ENCODE measurements at places on chromosomes 2 and 18.

GRCh38 chr18:8406186-8406867 is 202.9 kb upstream of the RAB12 start:
- DNase-seq = no peak

DNA sequence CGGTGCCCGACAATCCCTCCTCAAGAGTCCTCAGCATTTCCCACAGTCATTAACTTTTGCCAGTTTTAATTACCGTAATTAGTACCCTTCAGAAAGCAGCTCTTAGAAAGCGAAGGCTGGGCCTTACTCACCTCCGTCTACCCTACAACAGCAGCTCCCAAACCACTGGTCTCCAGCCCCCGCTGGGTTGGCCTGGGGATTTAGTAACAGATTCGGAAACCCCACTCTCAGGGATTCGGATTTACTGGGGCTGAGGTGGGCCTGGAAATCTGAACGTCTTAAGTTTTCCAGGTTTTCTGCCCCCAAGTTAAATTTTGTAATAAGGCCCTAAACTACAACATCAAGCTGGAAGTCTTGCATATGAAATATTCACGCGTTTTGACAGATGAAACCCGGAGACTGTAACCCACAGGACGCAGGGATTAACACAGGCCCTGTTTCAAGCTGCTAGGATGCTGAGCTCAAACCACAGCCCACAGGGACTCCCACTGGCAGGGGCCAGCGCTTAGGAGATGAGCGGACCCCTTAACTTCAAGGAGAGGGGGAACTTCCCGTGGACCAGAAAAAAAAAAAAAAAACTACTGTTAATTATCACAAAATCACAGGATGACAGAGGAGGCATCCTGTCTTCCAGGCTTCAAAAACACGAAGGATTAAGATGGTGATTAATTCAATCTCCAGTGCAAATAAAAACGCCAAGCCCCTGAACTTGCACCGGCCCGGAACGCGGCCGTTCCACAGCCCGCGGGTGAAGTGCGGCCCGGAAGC is 985 bp downstream of the ILKAP start:
- no peak for DNase-seq

DNA sequence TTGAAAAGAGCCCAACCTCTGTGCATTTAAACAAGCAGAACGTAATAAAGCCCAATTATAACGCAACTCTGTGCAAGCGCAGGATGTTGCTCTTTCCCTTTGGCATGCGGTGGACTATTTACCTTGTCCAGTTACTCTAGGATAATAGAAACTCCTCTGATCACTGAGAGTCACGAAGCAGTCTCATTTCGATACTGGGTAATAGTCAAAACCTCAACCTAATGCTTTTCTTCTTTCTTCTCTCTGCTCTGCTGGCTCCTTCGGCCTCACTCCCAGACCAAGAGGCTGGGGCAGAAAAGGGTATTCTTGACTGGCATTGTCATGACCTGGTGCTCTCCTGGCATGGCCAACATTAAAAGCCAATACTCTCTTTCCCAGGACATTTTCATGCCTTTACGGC is 89.7 kb upstream of the GCFC2 start:
- DNase-seq = no peak

DNA sequence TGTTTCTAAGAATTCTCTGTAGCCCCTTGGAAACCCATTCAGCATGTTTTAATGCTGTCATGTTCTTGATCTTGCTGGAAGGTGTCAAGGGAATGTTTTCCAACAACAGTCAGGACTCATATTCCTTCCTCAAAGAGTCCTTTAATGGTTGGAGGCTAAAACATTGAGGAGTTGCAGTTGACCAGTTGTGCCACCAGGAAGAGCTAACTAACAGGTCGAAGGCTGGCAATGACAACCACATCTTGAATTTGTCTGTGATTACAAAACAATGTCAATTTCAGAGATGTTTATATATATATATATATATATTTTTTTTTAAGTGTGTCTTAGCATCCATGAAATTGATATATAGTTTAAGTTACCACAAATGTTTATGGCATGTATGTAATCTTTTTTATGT is 151.5 kb downstream of the INO80D start:
- no peak for DNase-seq

DNA sequence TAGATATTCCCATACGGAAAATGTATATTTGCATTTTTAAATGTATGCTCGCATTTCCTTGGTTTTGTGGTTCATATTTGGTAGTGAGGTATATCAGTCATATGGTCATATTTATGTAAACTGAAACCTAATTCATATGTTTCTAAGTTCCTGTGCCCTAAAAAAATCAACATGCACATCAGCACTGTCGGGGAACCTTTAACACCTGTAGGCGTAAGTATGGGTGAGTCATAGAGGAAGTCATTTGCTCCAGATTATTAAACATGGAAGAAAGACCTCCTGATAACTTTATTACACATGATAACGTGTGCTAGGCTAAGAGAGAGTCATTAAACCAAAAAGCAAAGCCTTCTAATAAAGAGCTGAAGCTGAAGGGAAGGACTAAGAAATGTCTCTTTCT is 437.7 kb downstream of the NRXN1 start:
- no peak for DNase-seq

GRCh38 chr2:36307441-36307840 is 48.1 kb upstream of the CRIM1 start:
- no peak for DNase-seq

DNA sequence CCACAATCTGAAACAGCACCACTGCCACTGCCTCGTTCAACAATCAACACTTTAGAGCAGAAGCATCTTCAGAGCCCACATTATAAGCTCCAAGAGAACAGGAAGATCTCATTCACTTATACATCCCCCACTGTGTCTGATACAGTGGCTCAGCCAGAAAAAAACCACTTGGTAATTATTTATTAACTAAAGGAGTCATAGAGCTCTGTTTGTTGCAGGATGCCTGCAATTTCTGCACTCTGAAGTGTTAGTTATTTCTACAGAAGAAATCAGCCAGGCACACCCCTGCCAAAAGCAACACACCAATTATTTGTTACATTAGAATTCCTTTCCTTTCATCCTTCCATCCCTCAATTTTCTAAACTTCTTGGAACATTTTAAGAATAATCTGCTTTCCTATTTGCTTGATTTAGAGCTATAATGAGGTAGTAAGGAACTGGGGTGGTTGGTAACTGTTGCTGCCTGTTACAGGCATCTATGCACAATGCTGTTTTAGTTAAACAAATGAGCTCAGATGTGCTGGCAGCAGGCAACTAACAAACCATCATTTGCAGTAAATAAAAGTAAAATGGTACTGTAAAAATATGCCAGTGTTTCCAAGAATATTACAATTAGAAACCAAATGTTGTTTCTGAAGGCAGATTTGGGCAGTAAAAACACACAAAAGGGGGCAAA is 59.9 kb downstream of the DYM start:
- no peak for DNase-seq

DNA sequence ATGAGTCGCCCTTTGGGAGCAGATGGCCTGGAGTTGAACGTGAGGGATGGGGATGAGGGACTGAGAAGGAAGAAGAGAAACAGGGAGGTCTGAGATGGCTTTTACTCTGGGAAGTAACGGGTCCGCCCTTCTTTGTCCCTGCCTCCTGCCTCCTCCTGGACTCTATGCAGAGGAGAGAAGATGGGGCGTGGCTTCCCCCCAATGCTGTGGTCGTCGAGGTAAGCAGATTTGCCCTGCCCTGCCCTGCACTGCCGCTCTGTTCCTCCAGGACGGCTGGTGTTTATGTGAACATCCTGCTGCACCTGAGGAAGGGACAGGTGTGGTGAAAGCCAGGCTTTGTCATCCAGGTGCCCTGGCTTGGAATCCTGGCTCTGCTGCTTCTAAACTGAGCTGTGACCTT is 13.5 kb upstream of the NTSR2 start:
- DNase-seq = no peak

- DNase-seq = no peak
Measured at GRCh38 chr18:78949216-78949615, 30.4 kb upstream of the SALL3 start.

GRCh38 chr18:49521216-49521835 is 34.3 kb upstream of the C18orf32 start:
- no peak for DNase-seq

- DNase-seq = no peak
Measured at GRCh38 chr2:53944542-53944941, 26.3 kb downstream of the PSME4 start.

DNA sequence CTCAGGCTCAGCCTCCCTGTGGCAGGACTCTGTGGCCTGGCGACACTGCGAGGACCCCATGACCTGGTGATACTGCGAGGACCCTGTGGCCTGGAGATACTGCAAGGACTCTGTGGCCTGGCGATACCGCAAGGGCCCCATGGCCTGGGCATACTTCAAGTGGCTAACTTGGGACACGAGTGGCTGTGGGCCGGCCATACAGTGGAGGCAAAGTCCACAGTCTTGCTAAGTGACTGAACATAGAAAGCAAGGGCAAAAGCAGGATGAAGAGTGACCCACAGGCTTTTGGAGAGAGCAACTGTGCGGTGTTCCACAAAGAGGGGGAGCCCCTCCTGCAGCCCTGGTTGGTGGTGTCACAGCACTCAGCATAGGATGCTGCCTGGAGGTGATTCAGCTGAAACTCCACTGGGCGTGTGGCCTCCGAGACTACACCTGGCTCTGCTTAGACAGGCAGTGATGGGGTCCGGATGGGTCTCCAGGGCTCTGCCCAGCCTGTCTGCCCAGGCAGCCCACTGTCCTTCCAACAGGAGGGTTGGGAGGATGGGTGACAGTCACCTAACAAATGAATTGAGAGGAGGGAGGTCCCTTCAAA is 691.0 kb upstream of the HS6ST1 start:
- no peak for DNase-seq

- DNase-seq = no peak
Measured at GRCh38 chr2:67792191-67792590, 270.6 kb downstream of the C1D start.

GRCh38 chr2:132429351-132429750 is 12.7 kb downstream of the GPR39 start:
- no peak for DNase-seq

- DNase-seq = no peak
Measured at GRCh38 chr18:79211844-79212243, 142.7 kb downstream of the ATP9B start.

DNA sequence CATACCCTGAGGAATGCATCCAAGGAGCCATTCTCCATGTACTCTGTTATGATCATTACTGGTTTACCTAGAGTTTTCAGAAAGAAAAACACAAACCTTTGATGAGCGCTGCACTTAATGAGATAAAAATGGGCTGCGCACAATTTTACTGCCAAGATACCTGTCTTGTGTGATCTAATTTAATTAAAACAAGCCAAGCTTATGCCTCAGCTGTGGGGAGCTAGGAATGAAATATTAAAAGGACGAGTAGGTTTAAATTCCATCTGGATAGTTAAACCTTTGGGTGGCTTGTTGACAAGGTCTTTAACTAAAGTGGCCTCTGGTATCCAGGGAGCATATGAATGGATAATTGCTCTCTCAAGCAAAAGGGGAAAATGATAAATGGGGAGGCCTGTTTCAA is 135.0 kb downstream of the EPHA4 start:
- no peak for DNase-seq

DNA sequence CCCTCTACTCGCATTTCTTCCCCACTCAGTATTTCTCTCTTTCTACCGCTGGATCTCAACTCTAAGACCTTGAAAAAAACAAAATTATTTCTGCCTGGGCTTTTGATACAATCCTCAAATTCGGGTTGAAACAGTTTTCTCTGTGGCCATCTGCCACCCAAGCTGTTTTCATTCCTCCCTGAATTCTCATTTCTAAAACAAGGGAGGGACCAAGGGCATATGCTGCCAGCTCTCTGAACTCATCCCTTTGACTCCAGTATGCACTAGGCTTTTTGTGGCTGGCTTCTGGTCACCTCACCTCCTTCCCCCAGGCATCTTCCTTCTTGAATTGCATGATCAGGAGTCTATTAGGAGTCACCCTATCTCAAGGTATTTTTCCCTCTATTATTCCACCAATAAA is 49.5 kb downstream of the CCDC148 start:
- no peak for DNase-seq

DNA sequence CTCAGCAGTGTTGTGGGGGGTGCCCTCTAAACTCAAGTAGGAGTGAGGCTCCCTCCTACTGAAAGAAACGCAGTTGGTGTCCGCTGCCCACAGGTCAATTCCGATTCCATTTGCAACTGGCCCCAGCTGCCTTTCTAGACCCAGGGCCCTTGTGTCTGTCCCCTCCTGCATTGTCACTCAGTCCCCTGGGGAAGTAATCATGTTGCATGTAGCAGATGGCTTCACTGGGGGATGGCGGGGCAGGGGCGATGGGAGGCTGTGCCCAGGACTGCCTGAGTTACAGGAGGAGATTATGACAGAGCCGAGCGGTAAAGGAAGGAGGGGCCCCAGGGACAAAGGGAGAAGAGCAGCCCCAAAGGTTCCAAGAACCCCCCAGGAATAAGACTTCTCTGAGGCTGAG is 62.5 kb upstream of the SH3RF3 start:
- DNase-seq = no peak

DNA sequence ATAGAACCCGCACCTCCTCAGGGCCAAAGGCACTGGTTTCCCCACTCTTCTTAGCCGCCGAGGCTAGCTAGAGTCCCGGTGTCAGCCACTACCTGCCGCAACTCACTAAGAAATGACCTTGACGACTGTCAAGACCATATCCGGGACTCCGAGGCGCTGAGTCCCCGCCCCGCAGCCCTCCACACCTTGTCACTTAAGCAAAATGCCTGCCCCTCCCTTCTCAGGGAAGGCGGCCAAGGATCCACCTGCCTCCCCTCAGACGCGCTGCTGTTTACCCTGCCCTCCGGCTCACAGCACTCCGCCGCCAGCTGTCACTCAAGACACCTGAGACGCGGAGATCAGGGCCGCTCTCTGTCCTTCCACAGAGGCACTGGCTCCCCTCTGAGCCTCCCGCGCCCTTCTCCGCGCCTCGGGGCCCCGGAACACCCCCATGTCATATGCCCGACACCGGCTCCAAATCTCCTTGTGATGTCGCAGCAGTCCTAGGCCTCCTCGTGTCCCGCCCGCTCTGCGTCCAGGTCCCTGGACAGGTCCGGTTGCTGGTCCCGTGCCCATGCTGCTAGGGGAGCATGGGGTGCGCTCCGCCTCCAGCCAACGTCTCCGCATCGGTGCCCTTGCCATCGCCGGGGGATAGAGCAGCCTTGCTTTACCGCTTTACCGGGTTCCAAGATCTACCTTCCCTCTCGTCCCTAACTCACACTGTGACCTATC is 32.5 kb upstream of the REG3G start:
- no peak for DNase-seq

- DNase-seq = no peak
Measured at GRCh38 chr2:233342301-233342700, 12.0 kb upstream of the DGKD start.
